ENCODE measurements at places on chromosomes 1 and 21. TPM values are rescaled to one million over a fixed set of nuclear protein-coding genes. Genes with fewer than 3 reads are reported as not detected.

- DNase-seq = no peak
Observed at GRCh38 chr1:209493559-209493958, 90.0 kb upstream of the CAMK1G start.

- DNase-seq = no peak
Observed at GRCh38 chr1:51514733-51515132, 4.3 kb downstream of the EPS15 start.

DNA sequence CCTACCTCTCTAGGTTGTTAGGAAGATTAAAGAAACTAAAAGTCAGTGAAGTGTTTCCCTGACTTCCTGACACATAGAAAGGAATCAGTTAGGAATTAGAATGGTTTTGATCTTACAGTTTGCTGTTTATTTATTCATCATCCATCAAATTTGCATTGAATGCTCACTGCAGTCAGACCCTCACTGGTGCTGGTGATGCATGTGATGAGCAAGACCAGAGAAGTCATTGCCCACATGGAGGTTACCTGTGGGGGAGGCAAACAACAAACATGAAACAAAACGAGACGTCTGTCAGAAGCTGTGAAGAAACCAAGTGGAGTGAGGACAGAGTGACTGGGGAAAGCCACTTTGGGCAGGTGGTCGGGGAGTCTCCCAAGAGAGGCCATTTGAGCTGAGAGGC, 6.4 kb downstream of the CTPS1 start:
- DNase-seq = no peak

- peak; percentile 7 for DNase-seq
Observed at GRCh38 chr1:38502758-38503157, 356.8 kb downstream of the RRAGC start.

DNA sequence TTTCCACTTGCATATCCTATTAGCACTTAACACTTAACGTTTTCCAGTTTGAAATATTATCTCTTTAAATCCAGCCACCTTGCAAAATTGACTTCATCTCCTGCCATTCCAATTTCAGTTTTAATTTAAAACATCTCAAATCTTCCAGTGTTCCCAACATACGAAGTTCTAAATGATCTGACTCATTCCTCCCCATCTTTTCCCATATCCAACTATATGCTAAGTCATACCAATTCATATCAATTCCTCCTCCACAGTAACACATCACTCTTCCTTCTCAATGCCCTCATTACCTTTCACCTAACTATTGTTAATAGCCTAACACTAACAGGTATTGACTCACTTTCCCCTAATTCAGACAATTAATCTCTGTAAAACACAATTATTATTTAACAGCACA, 2.8 kb downstream of the PSMA5 start:
- DNase-seq = no peak

Gene FAM167B
- total RNA-seq = 0.19 TPM

All from SJSA1 (cell line).